Activated CD4-positive, alpha-beta T cell treated with anti-CD3 and anti-CD28 coated beads for 48 hours (primary cell): ENCODE measurements at places on chromosomes 1 and 21.

- DNase-seq: no peak
Observed at GRCh38 chr1:48028218-48029069, 31.3 kb upstream of the TRABD2B start.

GRCh38 chr1:172275478-172275877, 145.0 kb upstream of the C1orf105 start:
- DNase-seq: no peak

GRCh38 chr1:68347415-68347814, 102.3 kb downstream of the RPE65 start:
- no peak for DNase-seq

- DNase-seq: peak; percentile 48
Observed at GRCh38 chr1:71047635-71048607, at the start of gene PTGER3. Gene PTGER3 (minus strand): TSS chr1:71047816. CDS start chr1:71047577, 239 bp downstream.

DNA sequence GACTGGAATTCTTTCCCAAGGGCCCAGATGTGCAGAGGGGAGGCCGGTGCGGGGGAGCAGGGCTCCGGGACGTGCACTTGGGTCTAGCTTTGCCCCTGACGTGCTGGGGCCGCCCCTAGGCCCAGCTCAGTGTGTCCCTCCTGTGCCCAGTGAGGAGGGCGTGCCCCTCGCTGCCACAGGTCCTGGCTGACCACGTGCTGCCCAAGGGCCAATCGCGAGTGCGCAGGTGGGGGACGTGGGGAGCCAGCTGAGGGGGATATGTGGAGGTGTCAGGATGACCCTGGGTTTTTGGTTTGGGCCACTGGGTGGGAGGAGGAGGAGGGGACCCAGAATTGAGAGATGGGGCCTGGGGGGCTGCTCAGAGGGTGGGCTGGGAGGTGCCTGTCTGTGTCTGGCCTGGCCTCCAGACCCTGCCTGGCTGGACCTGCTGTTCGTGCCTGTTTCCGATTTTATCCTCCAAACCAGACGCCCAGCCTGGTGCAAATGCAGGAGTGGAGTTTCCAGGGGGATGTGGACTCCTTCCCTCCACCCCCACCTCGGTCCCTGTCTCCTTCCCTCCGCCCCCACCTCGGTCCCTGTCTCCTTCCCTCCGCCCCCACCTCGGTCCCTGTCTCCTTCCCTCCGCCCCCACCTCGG, 6.1 kb upstream of the RNF223 start:
- peak; percentile 45 for DNase-seq

DNA sequence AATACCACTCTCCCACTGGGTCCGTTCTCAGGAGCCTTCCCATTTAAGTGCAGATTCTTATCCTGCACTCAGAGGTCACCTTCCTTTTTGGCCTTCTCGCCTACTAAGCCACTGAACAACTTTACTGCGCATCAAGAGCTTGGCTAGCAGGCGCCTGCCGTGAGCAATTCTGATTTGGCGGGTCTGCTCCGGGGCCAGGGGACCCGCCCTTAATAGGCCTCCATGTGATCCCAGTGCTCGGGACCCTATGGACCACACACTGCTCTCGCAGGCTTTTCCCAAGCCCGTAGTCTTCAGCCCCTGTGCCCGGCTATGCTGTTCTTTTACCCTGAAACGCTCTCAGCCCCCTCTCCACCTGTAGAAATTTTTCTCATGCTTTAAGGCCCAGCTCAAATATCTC, 45.1 kb downstream of the BCL9 start:
- DNase-seq: no peak

- no peak for DNase-seq
Observed at GRCh38 chr1:235266325-235266724, 61.7 kb downstream of the ARID4B start.

GRCh38 chr1:155075535-155075934, 3.1 kb upstream of the EFNA3 start:
- no peak for DNase-seq

DNA sequence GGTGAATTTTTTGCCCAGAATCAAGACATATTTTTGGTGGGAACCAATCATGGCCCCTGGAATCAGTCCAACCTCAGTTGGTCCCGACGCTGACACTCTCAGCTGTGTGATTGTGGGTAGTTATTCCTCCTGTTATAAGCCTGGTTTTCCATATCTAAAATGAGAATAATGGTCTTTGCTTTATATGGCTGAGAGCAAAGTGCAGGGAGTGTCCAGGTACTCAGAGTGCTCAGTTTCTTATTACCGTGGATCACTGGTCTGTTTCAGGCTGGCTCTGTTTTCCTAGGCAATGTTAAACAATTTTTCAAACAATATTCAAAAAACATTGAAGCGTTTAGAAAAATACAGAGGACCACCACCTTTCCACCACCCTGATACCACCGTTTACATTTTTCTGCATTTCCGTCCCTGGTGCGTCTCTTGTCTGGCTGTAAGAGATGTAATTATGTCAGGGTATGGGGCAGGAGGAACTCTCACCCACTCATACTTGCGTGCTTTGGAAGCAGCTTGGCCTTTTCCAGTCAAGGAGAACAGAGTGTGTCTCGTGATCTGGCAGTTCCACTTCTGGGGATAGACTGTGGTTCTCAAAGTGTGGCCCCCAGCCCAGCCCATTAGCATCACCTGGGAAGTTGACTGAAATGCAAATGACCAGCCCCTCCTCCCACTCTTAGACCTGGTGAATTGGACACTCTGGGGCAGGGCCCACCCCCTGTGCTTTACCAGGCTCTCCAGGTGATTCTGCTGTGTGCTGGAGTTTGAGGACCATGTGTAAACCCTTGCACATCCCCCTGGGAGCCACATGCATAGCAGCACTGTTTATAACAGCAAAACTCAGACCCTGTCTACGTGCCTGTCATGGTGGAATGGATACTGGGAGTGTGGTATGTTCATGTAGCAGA, 6.8 kb downstream of the MX1 start:
- no peak for DNase-seq

DNA sequence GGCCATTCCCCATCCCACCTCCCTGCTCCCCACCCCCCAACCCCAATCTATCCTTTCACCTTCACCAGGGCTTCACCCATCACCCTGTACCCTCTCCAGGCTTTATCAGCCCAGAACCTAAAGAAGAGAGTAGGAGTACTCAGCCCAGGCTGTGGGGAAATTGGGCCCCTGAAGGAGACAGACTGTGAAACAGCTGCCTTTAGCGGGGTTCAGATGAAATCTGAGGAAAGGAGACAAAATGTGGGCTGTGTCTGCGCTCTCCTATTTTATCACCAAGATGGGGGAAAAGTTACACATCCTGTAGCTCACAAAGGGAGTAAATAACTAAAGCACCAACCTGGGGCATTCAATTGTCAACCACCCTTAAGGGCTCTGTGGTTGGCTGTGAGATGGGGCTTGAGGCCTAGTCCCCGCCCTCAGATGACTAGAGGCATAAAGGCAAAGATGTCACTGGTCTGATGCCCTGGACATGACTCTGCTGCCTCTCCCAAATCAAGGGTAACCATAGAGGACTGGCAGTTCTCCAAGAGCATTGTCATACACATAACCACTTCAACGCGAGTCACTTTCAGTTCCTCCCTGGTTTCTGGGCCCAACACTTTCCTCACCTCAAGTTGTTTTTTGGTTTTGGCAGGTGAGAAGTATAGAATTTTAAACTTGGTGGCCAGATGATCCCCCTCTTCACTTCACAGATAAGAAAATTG, 30.0 kb downstream of the SLC27A3 start:
- DNase-seq: peak; percentile 82

DNA sequence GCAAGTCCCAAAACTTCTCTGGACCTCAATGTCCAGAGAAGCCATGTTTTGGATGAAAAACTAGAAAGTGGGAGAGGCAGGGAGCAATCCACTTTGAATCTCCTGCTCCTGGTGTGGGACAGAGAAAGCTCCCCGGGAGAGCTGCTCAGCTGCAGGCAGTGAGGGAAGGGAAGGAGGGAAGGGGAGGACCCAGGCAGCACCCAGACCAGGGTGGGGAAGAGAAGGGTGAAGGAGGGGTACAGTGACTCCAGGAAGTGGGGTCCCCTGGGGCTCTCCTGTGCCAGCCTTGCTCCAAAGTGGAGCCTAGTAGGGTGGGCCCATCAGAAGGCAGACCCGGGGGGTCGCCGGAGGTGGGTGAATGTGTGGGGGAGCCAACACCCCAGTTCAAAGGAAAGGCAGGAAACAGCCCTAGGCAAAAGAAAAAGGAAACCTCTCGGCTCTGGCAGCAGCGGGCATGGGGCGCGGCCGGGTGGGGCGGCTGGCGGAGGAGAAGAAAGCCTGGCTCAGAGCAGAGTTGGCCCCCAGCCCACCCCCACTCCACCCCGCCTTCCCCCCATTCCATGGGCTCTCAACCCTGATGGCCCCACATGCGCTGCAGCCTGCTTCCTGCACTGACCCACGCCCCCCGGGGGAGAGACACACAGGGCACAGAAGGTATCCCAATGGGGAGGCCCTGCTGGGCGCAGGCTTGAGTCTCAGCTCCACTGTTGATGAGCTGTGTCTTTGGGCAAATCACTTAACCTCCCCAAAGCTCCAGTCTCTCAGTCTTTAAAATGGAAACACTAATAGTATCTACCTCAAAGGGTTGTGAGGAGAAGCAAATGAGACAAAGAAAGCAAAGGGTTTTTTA, 5.7 kb downstream of the LGR6 start:
- no peak for DNase-seq

- peak; percentile 49 for DNase-seq
Observed at GRCh38 chr1:225919906-225920305, 4.1 kb downstream of the PYCR2 start.

- DNase-seq: no peak
Observed at GRCh38 chr1:159291424-159291823, 10.7 kb upstream of the FCER1A start.

GRCh38 chr1:48903291-48903690, 126.6 kb upstream of the BEND5 start:
- no peak for DNase-seq

DNA sequence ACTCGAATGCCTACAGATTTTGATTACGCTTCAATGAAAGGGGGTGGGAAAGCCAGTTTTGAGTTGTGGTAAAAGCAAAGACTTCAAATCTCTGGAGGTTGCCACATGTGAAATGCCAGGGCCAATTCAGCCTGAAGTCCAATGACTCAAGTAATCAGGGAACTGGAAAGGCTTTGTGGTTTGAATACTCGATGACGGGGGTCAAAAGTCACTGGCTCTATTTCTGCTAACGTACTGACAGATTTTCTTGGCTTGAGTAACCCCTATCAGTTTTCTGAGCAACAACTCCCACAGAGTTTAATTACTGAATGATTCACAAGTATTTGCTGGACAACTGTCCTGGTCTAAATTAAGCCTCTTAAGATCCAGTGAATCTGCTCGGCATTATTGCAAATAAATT, 152.2 kb downstream of the SIPA1L2 start:
- no peak for DNase-seq

- no peak for DNase-seq
Observed at GRCh38 chr1:210598135-210598652, 269.5 kb downstream of the HHAT start.

DNA sequence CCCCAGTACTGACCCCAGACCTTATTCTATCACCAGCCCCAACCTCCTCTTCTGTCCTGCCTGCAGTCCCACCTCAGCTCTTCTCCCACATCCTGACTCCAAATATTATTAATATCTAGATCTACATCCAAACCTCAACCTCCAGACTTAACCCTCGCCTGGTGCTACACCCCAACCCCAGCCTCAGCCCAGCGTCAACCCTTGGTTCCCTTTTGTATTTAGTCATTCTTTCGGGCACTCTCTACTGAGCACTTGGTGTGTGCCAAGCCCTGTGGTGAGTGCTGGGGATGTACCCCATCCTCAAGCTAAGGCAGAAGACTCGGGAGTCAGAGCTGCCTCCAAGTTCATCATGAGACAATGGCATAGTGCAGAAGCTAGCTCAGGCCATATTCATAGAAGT, 1.1 kb downstream of the SHISAL2A start:
- DNase-seq: peak; percentile 43

DNA sequence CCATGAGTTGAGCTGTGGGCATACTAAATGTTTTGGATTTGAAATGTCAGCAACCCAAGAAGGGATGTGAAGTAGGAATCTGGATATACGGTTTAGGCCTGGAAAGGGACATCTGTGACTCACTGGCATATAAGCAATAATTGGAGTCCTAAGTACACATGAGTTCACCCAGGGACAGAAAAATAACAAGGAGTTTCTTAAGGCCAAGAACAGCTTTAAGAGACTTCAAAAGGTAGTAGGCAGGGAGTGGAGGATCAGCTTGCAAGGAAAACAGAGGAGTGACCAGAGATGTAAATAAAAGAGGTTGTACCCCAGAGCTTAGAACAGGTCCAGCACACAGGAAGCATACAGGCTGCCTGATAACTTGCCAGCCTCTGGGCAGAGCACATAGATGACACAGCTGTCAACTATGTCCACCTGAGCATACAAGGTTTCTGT, 28.1 kb downstream of the TMEM50B start:
- DNase-seq: no peak

- no peak for DNase-seq
Observed at GRCh38 chr1:25908161-25908560, 1.9 kb upstream of the STMN1 start.

- DNase-seq: no peak
Observed at GRCh38 chr1:175435392-175435791, 242.8 kb upstream of the KIAA0040 start.

DNA sequence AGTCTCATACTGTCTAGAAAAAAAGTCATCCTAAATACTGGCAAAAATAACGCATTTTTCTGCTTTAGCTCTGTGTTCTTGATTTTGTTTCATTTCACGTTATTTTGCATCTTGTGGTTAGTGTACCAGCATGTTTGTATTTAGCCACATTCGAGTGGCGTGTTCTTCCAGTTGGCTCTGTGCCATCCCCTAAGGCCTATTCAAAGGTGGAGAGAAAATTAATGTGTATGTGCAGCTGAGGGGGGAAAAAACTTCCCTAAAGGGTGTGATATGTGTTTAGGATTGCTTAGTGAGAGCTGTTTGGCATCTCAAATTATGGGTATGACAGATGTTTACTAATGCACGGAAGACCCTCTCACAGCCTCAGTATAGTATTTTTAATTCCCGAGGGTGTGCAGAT, 12.1 kb downstream of the DNAJC16 start:
- DNase-seq: no peak

GRCh38 chr1:53025769-53026112, 36.3 kb upstream of the PODN start:
- no peak for DNase-seq

DNA sequence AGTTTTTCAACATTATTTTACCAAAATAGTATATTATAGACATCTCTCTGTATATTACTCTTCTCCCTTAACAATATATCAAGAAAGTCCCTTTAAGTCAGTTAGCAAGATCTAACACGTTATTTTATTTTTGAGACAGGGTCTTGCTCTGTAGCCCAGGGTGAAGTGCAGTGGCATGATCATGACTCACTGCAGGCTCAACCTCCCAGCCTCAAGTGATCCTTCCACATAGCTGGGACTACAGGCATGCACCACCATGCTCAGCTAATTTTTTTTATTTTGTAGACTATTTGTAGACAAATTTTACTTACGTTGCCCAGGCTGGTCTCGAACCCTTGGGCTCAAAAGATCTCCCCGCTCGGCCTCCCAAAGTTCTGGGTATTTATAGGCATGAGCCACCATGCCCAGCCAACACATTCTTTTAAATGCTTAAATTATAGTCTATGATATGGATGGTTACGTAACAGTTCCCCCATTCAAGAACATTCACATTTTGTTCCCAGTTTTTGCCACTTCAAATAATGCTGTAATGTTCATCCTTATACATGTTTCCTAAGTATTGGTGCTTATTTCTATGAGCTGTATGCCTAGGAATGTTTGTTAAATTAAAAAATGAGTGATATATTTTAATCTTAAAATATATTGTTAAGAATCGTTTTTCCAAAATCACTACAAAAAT, 70.4 kb downstream of the TUT4 start:
- no peak for DNase-seq
